ENCODE measurements at places on chromosomes 7 and 10.

DNA sequence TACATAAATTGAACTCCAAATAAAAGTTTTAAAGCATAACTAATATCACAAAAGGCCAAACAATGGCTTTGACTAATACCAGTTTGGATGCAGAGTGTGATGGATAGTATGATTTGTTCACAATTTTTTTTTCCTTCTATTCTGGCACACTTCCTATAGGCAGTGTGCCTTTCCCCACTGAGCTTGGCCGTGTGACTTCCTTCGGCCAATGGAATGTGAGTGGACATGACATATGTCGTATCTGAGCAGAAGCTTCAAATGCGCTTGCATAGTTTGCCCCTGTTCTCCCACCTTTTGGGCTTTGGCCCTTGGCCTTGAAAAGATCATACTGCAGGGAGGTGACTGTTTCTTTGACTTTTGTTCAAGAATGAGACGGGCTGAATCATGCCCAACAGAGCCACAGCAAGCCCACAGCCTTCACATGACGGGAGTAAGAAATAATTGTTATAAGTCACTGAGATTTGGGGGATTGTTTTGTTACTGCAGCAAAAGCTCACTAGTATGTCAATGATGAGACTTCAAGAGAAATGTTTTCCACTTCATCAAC, 279.9 kb upstream of the NEBL start:
- DNase-seq = no peak

DNA sequence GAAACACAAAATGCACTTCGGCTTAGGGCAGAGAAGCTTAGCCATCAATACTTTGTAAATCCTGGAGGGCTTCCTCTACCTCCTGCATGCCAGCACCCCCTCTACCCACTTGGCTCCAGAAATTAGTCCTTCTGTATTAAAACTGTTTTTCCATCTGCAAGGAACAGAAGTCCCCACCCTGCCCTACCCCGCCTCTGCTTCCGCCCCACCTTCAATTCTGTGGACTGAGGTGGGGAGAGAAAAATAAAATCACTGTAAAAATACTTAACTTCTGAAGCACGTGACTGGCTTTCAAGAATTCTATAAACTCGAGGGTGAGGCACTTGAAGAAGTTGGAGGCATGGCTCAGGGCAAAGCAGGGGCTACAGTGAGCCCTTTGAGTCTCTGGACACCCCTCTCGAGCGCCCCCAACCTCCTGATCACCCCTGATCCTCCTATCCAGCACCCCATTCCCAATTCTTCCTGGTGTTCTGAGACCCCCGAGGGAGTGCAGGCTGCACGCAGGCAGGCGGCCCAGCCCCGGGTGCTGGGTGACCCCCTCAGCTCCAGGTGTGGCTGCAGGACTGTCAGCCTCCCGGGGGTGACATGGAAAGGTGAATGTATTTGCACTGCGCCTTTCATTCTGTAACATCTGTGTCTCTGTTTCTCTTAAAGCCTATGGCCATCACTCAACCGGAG, 7.3 kb upstream of the KIAA1217 start:
- DNase-seq = no peak

DNA sequence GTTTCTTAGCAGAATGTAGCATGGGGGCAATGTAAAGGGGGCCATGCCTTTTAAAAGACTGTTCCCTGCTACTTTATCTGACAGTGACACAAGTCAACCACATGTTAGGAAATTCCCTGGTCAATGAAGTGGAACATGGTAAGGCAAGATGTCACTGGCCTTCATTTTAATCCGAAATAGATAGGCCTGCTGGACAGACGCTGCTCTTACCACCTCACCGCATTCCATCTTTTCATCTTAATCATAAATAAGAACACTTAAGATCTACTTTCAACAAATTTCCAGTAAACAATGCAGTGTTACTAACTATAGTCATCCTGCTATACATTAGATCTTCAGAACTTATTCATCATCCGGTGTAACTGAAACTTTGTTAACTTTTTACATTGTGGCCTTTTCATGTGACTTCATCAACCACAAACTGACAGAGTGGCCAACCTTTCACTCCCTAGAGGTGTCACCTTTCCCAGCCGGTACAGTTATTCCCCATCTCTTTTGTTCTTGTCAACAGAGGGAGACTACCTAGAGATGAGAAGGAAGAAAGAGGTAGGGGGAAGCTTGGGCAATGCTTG, 15.6 kb downstream of the ASB4 start:
- DNase-seq = no peak

DNA sequence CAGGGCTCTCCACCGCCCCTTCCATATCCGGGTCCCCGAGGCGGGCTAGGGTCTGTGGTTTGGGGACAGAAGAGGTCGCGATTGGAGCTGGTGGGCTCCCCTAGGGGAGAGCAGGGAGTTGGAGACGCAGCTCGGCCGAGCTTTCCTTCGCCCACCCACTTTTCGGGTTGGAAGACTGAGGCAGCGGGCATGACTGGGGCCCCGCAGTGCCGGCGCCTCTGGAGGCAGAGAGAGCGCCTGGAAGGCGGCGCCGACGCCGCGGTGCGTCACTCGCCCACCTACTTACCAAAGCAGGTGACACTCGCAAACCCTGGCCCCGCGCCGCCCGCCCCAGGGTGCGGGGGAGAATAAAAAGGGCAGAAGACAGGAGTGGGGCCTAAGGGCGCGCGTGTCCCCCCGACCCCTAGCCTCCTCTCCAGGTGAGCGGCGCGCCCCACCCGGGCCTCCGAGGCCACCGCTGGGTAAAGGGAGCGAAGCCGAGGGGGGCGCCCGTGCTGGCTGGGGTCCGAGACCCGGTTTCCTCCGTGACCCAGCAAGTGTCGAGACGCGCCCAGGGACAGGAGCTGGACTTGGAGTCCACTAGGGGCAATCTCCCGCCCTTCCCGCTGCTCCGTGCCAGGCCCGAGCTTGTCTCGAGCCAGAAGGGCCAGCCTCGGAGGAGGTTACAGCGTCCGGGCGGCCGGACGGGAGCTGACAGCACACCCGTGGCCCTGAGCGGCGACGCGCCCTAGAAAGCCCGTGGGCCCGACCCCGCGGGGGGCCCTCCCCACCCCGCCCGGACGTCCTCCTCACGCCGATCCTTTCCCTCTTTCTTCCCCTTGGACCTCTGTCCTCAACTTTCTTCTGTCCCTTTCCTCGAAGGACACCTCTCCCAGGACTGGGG, 34.4 kb upstream of the GRID1 start:
- DNase-seq = no peak

DNA sequence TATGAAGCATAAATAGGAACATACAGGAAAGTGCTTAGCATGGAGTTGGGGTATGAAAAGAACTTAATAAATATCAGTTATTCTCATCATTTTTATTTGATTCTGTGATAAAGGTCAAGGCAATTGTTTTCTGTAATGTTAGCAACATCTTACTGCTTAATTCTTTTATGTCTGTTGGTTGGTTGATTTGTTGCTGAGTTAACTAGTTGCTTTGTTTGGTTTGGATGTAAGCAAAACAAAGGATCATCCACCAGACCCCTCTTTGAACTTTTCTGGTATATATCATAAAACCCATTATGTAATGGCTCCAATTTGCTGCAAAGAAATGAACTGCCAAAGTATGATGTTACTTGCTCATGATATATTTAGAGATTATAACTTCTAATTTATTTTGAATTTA, 44.5 kb downstream of the CH25H start:
- no peak for DNase-seq

DNA sequence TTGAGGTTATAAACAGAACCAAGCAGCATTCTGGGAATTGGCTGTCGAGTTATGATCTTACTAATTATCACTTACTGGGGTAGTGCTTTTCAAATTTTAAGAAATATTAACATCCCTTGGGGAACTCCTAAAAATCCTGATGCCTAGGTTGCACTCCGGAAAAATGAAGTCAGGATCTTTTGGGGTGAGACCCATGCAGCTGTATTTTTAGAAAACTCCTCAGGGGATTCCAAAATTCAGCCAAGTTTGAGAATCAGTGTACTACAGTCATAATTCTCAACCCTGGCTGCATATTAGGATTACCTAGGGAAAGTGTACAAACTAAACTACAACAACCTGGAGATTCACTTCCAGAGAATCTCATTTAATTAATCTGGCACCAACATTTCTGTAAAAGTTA, 17.2 kb upstream of the PPP1R9A start:
- no peak for DNase-seq

GRCh38 chr7:38177621-38178003, 433 bp upstream of the STARD3NL start:
- no peak for DNase-seq

DNA sequence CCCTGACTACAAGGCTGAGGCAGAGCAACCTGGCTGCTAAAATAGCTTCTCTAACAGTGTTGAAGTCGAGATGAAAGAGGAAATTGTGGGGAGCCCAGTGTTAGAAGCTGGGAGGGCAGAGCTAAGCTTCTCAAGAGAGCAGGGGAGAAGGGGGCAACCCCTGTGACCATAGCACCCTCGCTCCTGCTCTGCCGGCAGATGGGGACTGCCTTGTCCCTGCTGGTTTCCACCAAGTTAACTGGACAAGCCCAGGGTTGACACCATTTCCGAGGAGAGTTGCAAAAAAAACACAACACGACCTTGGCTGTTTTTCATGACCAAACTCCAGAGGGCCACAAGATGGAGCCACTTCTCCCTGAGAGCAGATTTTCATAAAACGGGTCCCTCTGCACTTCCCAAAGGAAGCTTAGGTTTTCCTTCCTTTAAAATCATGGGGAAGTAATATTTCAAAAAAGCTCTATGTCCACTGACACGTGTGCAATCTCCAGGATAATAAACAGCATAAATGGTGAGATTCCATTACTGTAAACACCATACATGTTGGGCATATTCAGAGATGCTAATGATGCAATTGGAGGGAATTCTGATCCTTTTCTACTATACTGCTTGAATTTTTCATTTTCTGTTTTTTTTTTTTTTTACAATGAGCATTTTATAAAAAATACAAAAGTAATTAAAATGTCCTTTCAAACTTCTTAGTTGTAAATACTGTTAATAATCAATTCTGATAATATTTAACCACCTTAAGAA, 140.4 kb downstream of the PIP4K2A start:
- peak; percentile 58 for DNase-seq

- peak; percentile 43 for DNase-seq
Measured at GRCh38 chr10:125081931-125082330, 78.4 kb downstream of the CTBP2 start.

DNA sequence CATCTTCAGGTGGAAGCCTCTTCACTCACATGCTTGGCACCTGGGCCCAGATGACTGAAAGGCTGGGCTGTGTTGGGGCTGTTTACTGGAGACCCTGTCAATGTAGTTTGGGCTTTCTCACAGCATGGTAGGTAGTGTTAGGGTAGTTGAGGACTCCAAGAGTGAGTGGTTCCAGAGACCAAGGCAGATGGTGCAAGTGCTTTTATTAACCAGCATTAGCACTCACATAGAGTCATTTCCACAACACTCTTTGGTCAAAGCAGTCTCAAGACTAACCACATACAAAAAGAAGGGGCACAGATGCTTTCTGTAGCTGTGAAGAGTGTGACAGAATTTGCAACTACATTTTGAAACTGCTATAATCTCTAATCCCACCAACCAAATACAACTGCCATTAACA, 135.0 kb downstream of the RTKN2 start:
- DNase-seq = peak; percentile 22

GRCh38 chr10:118698421-118698820, 56.3 kb downstream of the CACUL1 start:
- peak; percentile 8 for DNase-seq

- peak; percentile 97 for DNase-seq
Measured at GRCh38 chr7:36090976-36091873, 61.8 kb upstream of the EEPD1 start.

DNA sequence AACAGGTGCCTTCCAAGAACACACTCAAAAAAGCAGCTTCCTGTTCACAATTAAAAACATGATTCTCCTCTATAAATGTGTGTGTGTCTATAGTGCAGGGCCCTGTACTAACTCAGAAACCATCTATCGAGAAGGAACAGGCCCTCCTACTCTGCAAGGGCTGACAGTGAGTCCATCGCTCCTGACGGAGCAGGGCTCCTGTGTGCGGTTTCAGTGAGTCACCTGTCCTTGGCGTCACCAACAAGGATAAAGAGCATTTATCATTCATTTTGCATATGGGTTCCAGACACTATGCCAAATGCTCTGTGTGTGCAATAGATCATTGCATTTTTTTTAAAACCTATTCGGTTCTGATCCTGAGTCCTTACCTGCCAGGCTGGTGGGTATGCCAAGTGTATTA, 63.7 kb downstream of the TACC2 start:
- no peak for DNase-seq

GRCh38 chr7:72058579-72058978, 353.6 kb downstream of the CALN1 start:
- no peak for DNase-seq

- DNase-seq = no peak
Measured at GRCh38 chr7:48681006-48681405, 243.3 kb upstream of the CDC14C start.

GRCh38 chr7:139109983-139110411, 477 bp upstream of the ZC3HAV1 start:
- DNase-seq = no peak

DNA sequence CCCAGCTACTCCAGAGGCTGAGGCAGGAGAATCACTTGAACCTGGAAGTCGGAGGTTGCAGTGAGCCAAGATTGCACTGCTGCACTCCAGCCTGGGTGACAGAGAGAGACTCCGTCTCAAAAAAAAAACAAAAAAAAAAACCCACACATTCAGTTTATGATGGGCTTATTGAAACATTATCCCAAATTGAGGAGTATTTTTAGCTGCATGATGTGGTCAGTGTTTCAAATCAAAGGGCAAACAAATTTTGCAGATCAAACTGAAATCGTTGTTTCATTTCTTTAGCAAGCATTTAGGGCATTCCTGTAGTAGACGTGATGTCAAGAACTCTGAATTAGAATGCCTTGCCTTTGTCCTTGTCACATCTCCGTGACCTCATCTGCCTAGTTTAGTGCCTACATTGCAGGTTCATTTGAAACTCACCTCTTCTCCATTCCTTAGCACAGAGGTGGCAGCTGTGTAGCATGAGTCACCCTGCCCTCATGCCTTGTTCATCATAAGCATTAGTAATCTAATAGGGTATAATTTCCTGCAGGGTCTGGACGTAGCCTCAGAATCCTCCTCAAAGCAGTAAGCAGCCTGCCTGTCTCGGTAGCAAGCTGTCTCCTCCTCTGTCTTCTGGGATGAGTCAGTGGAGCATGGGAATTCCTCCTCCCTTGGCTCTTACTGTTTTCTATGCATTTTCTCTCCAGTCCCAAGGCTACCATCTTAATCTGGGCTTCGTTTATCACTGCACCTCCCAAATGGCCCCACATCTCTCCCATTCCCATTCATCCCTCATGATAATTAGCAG, 73.8 kb downstream of the CUL1 start:
- DNase-seq = peak; percentile 78

- DNase-seq = no peak
Measured at GRCh38 chr7:130367836-130368746, 12.2 kb upstream of the CPA1 start.

DNA sequence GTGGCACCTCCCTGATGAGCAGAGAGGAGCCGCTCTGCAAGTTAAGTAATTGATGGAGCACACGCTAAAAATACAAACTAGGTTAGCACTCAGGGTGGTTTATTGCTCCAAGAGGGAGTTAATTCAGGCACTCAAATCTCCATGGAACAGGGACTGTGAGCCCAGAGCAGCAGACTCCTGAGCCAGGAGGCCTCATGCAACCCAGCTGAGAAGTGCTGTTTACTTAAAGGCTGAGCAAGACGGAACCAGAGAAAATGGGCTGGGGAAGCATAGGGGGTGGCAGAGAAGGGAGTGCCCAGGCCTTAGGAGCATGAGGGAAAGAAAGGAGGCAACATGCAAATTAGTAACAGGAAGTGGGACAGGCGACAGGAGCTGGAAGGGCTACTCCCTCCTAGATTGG, 174.1 kb downstream of the KCNMA1 start:
- DNase-seq = no peak

GRCh38 chr10:132384618-132385388, 12.2 kb upstream of the PWWP2B start:
- no peak for DNase-seq

Data from myocyte (in vitro differentiated cells).